ENCODE measurements at places on chromosomes 11 and 22. TPM values are rescaled to one million over a fixed set of nuclear protein-coding genes. Genes with fewer than 3 reads are reported as not detected.

Gene OR51I1
- not detected for total RNA-seq

DNA sequence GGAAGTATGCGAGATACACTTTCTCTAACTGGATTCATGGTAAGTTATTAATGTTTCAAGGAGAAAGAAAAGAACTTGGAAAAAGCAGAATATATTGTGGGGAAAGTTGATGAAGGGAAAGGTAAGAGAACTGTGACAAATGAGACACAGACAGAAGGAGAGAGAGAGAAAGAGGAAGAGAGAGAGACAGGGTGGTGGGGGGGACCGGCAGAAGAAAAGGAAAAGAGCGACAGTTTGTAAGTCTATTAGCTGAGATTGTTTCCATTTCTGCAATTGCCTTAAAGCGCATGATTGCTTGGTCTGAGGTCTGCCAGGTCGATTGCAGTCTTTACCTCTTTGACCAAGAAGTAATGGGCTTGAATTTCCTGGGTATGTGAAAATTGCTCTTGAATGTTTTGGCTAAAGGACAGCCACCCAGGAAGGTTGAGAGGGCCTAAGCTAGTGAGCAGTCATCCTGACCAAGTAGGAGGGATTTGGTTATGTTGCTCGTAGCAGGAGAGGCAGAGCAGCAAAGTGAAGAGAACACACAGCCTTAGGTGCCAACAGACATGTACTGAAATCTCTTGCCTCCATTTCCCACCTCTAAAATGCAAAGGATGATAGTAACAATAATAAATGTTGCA, 23.6 kb upstream of the TMA7B start:
- no peak for DNase-seq

DNA sequence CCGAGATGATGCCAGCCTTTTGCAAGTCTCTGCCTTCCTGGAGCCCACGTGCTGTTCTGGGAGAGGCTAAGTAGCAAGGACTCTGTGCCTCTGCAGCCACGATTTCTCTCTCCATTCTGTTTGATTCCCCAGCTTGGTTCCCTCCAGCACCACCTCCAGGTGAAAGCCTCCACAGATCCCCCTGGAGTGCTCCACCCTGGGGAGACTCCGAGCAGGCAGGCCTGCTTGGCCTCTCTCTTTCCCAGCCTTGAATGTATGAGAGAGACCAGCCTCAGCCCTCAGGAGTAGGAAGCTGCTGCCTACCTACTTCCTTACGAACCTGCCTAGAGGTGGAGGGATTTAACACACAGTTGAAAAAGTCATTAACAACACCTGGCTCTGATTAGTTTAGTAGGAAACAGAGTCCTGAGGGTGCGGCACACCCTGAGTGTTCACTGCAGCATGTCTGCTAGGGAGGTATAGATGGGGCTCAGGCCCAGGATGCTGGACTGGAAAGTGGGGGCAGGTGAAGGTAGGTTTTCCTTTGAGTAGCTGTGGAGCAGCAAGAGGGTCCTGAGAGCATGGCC, 22.5 kb downstream of the TMPRSS5 start:
- DNase-seq: no peak

DNA sequence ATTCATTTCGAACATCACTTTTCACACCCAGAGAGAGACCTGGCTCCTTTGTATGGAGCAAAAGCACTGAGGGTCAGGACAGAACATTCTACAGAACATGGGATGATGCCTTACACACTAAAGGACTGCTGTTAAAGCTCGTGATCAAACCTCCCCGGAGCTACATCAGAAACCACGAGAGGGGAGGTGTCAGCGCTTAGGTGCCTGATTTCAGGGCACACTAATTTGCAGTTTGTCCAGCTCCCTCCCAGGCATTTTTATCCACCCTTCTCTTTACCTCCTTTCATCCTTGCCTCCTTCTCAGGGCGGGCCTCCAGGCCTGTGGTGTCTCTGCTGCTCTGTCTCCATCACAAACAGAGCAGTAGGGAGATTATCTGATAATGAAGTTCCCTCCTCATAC, 127.5 kb downstream of the VPREB1 start:
- DNase-seq: no peak

- DNase-seq: no peak
Measured at GRCh38 chr11:117315285-117316196, 515 bp downstream of the BACE1 start.

Data from MCF 10A (cell line).